Activated naive CD4-positive, alpha-beta T cell treated with anti-CD3 and anti-CD28 coated beads, Interleukin-2, amount 50 U/mL, for 16 hours (primary cell): ENCODE measurements at places on chromosomes 13 and 19.
A peak's percentile ranks its signal among the peaks of the same experiment; 100 is the strongest.

GRCh38 chr13:94416454-94417080 lies 62.9 kb downstream of the DCT start:
- DNase-seq, result no peak

DNA sequence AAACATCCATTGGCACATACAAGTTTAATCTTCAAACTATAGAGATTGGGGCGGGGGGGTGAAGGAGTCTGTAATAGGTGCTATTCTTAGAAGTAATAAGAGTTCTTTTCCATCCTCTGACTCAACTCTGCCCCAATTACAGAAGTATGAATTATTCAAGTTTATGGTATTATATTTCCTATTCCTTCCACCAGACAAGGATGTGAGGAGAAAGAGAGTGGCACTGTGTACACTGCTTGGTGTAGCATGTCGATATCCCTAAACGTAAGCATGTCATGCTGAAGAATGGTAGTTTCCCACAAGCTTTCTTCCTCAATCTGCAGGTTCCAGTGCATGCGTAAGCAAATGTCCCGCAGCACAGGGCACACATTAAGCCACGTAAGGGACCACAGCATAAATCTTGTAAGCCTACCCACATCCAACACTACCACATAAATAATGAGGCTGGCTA lies 14.1 kb downstream of the BRD4 start:
- DNase-seq, result no peak

DNA sequence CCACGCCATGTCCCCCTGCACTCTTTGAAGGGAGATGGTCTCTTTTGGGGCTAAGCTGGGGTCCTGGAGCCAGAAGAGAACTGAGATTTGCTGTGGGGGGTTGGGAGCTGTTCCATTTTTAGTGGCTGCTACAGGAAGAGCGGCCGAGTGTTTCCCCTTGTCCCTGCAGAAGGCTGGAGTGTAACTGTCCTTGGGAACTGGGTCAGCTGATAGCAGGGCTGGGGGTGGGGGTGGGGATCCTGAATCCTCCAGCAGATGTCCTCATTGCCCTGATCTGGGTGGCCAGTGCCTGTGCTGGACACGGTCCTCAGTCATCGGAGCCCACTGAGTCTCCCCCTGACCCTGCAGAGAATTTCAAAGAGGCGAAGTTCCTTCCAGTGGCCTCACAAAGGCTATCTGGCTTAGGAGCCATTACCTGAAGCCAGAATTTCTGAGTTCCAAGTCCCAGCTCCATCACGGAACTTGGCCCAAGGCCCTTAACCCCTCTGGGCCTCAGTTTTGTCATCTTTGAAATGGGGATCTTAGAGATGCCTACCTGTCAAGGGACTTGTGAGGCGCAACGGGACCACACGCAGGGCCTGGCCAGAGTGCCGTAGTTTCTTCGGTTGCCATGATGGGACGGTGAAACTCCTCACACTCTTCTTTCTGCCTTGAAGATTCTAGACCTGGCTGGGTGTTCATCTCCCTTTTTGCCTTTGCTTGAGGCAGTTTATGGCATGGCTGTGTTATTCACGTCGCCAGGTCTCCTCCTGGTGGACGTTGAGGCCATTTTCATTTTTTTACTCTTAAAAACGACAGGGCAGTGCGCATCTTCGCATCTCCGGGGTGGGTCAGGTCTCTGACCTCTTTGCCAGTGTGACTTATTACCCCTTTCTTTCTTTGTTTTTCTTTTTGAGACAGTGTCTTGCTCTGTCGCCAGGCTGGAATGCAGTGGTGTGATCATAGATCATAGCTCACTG lies 51.9 kb downstream of the DNM2 start:
- no peak for DNase-seq

- DNase-seq, result peak; percentile 60
Observed at GRCh38 chr13:51222037-51222685, at the start of gene FAM124A. Gene FAM124A (plus strand): TSS chr13:51222398. CDS start chr13:51222502, 104 bp downstream.

DNA sequence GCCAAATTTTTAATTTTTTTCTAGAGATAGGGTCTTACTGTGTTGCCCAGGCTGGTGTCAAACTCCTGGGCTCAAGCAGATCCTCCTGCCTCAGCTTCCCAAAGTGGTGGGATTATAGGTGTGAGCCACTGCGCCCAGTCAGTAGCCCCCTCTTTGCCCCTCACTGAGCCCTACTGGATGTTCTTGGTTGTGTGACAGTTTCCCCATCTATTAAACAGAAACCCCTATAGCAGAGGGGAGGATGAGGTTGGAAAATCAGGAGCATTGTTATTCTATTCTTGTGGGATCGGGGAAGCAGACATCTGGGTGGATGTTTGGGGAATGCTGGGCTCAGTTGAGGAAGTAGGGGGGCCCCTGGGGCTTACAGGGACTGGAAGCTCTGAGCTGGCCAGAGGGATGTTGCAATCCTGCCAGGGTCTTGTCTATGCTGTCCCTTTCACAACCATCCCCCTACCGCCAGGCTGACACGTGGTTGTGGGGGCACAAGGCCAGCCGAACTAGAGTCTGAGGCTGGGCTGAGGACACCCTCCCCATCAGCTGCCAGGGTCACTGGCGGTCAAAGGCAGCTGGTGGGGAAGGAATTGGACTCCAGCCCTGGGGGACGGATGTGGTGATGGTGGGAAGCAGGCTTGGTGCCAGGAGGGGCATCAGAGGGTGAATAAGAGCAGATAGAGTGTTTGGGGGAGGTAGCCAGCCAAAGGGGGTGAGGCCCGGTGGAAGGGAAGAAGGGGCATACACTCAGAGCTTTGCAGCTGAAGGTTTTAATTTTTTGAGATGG lies 10.9 kb downstream of the APOC1 start:
- no peak for DNase-seq

DNA sequence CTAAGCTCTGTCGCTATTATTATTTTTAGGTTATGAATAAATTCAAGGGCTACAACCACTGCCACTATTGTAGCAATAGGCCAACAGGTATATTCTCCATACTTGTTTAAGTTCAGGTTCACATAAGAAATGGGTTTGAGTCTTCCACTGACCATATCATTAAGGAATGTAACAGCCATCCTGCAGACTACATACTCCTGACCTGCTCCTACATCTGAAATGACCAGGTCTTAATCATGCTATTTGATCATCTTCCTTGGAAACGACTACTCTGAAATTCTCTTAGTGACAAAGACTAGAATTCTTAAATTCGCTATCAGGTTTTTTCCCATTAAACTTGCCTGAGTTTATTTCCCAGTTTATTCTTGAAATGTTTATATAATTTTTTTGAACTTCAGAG lies 66.8 kb downstream of the IPO5 start:
- DNase-seq, result no peak

- DNase-seq, result no peak
Observed at GRCh38 chr19:36256853-36257519, 42.1 kb downstream of the ZNF146 start.
